ENCODE measurements at places on chromosomes 2 and 18. TPM values are rescaled to one million over a fixed set of nuclear protein-coding genes. Genes with fewer than 3 reads are reported as not detected.

Gene FN1
- polyA plus RNA-seq, result 986 TPM

Gene SLC16A14
- polyA plus RNA-seq, result 4.3 TPM

Gene MFSD2B
- 1.8 TPM for polyA plus RNA-seq

Gene LNPK
- 54.3 TPM for polyA plus RNA-seq

Gene FHOD3
- 38.6 TPM for polyA plus RNA-seq

Gene ST8SIA5
- polyA plus RNA-seq, result 8.2 TPM

Gene REG3A
- not detected for polyA plus RNA-seq

Gene CACNB4
- 6.0 TPM for polyA plus RNA-seq

Gene ANKZF1
- polyA plus RNA-seq, result 24.1 TPM

Gene PROM2
- 0.41 TPM for polyA plus RNA-seq

DNA sequence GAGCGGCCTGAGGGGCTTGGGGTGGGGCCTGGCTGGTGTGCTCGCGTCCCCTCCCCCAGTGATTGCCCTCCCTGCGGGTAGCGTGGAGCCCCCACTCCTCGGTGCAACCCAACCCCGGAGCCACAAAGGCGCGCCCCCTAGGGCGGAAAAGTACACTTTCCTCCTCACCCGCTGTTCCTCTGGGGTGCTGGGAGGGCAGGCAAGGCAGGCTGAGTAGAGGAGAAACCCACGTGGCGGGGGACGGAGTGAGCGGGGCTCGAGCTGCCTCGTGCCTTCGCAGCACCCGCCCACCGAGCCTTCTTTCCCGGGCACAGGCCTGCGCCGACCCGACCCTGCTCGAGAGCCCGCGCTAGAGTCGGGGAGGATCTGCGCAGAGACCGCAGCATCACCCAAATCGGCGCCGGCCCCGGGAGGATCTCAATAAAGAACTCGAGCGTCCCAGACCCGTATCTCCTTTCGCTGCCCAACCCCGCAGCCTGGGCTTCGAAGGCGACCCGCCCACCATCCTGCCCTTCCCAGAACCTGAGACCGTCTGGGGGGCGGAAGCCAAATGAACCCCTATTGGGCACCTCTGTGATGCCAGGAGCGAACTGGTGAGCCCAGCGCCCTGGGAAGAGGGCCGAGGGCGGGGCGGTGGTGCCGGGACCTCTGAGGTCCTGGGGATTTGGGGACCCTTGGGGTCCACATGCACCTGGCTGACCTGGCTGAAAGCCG, 1.5 kb downstream of the UCN start:
- no peak for DNase-seq

DNA sequence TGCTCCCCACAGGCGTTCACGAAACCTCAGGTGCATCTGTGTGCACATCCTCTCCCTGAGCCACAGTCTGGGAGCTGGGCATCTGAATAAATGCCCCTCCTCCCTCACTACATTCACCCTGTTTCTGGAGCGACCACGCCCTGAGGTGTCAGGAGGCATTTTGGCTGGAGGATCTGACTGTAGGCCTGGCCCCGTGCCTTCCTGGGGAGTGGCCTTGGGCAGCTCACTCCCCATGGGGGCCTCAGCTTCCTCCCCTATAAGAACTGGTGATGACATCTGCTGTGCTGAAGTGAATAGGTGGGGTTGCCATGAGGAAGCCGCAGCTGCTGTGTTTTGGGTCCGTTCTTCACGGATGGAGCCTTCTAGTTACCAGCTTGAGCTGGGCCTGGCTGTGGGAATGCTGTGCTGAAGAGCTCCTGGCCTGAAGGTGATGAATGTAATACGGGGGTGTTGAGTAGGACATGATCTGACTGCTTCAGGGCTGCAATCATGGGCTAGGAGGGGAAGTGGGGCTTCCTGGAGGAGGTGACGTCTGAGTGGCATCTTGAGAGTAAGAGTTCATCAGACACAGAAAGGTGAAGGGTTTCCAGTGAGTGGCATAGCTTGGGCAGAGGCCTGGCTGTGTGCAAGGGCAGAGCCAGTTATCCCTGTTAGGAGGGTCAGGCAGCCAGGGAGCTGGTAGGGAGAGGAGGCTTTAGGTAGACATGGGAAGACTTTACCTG, 58.2 kb downstream of the GLI2 start:
- DNase-seq, result no peak

DNA sequence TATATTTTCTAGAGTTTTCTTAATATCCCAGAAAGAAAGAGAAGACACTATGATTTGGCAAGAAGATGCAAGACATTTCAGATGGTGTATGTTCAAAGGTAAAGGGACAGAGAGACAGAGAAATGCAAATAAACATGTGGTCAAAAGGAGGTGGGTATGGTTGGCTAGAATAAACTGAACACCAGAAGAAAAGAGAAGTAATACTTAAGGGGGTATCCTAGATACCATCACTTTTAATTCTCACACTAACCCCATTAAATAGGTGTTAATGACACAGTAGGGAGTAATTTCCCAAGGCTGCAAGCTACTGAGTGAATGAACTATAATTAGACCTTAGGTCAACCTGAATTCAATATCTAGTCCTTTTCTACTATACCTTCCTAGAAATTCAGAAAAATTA, 111.2 kb upstream of the CD226 start:
- no peak for DNase-seq

GRCh38 chr2:120959426-120959825, 223.8 kb downstream of the GLI2 start:
- DNase-seq, result peak; percentile 56

GRCh38 chr2:73610111-73610510, 32.1 kb downstream of the NAT8 start:
- DNase-seq, result no peak

DNA sequence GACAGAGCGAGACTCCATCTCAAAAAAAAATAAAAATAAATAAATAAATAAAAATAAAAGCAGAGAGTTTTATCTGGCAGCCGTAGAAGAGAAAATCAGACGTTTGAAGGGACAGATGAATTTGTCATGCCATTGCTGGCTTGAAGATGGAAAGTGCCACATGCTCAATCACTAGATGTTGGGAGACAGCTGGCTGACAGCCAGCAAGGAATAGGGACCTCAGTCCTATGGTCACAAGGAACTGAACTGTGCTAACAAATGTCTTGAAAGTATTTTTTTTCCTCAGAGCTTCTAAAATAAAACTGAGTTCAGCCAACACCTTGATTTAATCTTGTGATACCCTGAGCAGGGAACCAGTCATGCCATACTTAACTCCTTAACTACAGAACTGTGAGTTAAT, 65.4 kb downstream of the DTNA start:
- DNase-seq, result no peak

DNA sequence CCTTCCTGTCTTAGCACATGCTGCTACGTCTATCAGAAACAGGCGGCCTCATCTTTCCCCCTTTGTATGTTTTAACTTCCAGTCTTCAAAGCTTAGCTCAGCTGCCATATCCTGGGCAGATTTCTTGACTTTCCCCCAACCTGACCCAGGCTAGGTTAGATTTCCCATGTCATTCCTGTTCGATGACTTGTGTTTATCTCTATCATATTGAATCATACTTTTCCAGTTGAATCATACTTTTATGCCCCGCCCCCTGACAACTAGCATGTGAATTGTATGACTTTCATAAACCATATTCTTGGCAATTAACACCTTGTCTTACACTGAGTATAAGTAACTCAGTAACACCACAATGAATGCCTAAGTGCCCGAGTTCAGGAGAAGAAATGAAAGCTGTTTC, 128.3 kb downstream of the CYRIA start:
- no peak for DNase-seq

DNA sequence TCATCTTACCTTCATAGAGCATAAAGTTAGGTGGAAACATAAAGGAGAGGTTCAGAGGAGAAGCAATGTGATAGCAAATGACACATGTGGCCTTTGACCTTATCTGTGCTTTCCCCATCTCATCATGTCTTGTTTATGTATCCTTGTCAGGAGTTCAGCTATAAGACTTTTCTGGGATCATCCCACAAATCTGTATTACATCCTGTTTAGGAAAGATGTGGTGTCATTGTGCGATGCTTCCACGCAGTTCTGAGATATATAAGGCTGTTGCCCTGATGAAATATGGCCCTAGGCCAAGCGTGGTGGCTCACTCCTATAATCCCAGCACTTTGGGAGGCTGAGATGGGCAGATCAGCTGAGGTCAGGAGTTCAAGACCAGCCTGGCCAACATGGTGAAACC, 15.5 kb upstream of the MGAT5 start:
- no peak for DNase-seq

- no peak for DNase-seq
Measured at GRCh38 chr2:9797681-9798556, 45.4 kb upstream of the TAF1B start.

GRCh38 chr18:60038731-60039130, 138.9 kb downstream of the PMAIP1 start:
- DNase-seq, result no peak

- DNase-seq, result no peak
Measured at GRCh38 chr2:196234672-196235071, 63.3 kb upstream of the STK17B start.

DNA sequence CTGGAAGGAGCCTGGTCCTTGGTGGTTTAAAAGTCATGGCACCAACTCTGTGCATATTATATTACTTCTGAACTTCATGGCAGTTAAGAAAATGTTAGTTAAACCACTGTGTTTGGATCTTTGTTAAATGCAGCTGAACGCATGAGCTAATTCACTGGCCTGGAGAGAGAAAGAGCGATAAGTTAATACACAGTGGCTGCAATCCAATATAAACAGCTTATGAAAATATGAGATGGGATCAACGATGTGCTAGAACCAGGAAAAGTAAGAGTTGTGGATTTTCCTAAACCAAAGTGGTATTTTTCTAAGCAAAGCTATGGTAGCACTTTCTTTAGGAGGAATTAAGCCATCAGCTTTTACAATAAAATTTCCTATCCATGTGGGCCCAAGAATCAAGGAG, 326.7 kb downstream of the MTX2 start:
- DNase-seq, result no peak

GRCh38 chr2:10009811-10010781, 33.3 kb upstream of the KLF11 start:
- peak; percentile 54 for DNase-seq

GRCh38 chr2:46584134-46584848, 104.9 kb downstream of the TMEM247 start:
- DNase-seq, result no peak

GRCh38 chr2:148167241-148167766, 146.4 kb downstream of the MBD5 start:
- DNase-seq, result no peak

GRCh38 chr2:84946204-84947009, 24.6 kb upstream of the KCMF1 start:
- no peak for DNase-seq

DNA sequence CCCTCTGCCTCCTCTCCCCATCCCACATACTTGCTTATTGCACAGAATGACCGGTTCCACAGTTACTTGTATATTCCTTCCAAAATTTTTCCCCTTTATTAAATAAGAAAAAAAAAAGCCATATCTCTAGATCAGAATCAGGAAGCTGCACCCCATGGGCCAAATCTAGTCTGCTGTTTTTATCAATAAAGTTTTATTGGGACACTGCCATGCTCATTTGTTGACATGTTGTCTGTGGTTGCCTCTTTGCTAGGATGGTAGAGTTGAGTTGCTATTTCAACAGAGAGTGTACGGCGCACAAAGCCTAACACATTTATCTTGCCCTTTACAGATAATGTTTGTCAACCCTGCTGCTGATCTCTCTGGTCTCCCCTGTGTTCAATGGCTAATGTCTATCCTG, 15.8 kb upstream of the PIEZO2 start:
- DNase-seq, result no peak
